ENCODE measurements at places on chromosomes 11 and 22.
A peak's percentile ranks its signal among the peaks of the same experiment; 100 is the strongest.

- DNase-seq: no peak
These were observed 15.7 kb downstream of the RAC2 start for GRCh38 chr22:37228106-37229011.

DNA sequence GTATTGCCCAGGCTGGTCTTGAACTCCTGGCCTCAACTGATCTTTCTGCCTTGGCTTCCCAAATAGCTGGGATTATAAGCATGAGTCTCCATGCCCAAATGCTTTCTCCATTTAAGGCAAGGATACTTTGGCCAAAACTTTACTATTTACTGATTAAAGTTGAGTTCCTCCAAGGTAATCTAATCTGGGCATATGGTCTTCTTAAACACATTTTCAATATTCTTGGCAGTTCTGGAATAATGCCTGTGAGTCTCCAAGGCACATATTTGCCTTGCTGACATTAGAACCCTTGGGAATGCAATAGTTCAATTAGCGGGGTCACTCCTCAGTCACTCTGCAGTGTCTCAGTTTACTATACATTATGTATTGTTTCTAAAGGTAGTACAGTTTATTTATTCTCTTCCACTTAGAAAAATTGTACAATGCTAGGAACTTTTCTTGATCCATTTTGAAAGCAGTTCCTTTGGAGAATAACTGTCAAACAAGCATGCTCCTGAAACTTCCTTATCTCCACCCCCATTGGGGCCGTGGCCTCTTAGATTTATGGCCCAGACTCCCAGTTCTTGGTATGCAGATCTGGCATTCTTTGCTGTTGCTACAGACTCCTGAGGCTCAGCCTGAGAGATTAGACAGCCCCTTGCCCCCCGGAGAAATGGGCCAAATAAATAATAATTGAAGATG, 13.1 kb upstream of the RAB38 start:
- no peak for DNase-seq

DNA sequence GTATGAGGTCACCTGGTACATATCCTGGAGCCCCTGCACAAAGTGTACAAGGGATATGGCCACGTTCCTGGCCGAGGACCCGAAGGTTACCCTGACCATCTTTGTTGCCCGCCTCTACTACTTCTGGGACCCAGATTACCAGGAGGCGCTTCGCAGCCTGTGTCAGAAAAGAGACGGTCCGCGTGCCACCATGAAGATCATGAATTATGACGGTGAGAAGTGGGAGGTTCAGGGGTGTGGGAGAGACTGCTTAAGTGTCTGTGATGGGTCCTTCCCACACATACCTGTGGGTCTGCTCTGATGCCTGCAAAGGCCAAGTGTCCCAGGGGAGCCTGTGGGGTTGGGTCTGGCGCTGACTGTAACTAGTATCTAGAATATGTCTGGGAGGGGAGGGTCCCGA, 3.9 kb downstream of the APOBEC3G start:
- no peak for DNase-seq

DNA sequence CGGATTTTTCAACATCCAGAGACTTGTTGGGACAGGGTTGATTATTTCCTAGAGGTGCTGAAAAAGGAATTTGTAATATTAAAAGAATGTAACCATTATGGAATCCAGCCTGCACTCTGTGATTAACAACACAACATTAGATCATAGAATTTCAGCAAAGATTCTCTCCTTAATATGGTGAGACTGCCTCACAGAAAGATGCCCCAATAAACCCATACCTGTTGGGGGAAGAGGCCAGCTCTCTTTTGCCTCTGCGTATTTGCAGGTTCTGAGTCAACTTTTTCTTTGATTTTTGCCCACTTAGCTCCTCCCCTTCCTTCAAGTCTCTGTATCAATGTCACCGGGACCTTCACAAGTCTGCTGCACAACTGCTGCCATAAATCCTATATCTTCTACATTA, 12.4 kb upstream of the MTMR3 start:
- no peak for DNase-seq

DNA sequence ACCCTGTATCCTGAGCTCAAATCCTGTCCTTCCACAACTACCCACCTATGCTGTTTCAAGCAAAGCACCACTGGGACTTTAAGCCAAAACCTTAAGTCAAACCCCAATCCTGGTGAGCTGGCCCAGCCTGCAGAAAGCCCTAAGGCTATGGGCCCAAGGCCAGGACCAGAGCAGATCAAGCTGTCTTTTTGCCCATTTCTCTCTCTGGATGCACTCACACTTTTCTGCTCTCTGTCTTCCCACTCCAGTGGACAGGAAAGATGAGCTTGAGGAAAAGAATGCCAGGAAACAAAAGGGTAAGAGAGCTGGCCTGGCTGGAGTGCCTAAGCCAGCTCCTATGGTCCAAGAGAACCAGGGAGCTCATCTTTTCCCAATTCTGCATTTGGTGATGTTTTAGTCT, 284.3 kb upstream of the ISX start:
- no peak for DNase-seq

- no peak for DNase-seq
These were observed 1203.3 kb downstream of the BRD1 start for GRCh38 chr22:48624401-48624800.

- DNase-seq: no peak
These were observed 29.5 kb downstream of the DIXDC1 start for GRCh38 chr11:111966678-111967077.

DNA sequence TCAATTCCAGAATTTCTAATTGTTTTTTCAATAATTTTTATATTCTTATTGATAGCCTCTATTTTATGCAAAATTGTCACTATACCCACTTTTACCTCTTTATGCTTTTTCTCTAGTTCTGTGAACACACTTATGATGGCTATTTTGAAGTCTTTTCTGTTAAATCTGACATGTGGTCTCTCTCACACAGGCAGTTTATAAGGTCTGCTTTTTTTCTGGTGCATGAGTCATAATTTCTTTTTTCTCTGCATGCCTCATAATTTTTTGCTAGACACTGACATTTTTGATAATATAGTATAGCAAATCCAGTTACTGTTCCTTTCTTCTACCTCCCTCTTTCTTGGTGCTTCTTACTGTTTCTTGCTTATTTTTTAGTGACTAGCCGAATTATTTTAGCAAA, 36.0 kb downstream of the ZBTB44 start:
- no peak for DNase-seq

DNA sequence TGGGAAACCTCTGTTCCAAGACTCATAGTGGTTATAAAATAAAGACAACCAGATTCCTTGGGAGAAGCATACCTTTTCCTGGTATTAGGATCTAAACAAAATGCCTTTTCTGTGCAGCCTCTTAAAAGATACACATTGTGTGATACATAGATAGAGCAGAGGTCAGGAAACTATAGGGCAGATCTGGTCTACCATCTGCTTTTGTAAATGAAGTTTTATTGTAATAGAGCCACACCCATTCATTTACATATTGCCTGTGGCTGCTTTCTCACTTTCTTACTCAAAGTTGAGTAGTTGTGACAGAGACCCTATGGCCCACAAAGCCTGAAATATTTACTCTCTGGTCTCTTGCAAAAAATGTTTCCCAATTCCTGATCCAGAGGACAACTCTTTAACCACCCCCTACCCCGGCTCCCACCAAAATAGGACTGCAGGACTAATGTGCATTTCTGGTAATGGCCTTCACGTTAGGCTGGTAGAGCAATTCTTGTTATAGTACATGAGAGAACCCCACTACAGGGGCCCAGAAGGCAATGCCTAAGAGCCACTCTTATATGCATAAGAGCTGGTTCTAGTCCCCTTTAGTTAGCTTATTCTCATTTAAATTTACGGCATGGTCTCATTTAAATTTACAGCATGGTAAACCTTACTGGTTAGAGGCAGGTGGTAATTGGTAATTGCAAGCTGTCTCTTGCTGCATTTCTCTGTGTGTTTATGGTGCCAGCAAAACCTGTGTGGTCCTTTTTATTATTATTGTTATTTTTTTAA, 76.8 kb upstream of the YWHAH start:
- no peak for DNase-seq

- peak; percentile 89 for DNase-seq
These were observed at the start of gene COX8A for GRCh38 chr11:63974259-63975143. Gene COX8A (plus strand): TSS chr11:63974620. CDS start chr11:63974681, 61 bp downstream.

DNA sequence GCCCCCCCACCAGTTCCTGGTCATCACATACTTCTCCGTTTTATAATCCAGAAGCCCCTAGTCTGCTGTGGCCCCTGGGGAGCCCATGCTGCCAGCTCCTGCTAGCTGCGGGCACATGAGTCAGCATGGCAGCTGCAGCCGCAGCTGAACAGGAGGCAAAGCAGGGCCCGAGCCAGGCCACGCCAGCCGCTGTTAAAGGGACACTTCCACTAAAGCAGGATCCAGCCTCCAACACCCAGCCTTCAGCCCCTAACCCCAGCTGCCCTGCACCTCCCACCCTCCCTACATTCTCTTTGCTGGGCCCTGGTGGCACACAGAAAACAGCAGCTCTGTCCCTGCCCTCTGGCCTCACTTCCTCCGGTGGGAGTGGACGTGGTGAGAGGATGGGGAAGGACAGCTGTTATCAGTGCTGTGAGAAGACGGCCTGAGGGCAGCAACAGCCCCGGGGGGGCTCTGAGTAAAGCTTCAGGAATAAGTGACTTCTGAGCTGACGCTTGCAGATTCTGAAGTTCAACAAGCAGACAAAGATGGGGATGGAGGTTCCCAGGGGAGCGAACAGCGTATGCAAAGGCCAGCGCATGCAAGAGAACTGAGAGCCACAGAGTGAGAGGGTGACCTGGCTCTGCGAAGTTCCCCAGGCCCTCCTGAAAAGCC, 688 bp upstream of the LRRC74B start:
- DNase-seq: no peak

DNA sequence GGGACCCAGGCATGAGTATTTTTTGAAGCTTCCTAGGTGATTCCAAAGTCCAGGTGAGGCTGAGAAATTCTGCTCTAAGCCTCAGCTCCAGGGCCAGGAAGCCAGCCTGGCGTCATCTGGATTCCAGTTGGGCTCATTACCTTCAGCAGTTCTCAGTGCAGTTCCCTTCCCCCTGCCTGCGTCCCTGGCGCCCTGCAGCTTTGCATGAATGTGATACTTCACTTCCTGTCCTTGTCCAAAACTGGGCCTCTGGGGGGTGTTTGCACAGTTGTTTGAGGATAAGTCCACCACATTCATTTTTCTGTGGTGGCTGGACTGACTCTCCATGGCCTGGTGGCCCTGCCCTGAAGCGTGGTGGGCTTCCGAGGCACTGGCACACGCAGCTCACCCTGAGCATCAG, 98.1 kb downstream of the TENM4 start:
- DNase-seq: no peak

DNA sequence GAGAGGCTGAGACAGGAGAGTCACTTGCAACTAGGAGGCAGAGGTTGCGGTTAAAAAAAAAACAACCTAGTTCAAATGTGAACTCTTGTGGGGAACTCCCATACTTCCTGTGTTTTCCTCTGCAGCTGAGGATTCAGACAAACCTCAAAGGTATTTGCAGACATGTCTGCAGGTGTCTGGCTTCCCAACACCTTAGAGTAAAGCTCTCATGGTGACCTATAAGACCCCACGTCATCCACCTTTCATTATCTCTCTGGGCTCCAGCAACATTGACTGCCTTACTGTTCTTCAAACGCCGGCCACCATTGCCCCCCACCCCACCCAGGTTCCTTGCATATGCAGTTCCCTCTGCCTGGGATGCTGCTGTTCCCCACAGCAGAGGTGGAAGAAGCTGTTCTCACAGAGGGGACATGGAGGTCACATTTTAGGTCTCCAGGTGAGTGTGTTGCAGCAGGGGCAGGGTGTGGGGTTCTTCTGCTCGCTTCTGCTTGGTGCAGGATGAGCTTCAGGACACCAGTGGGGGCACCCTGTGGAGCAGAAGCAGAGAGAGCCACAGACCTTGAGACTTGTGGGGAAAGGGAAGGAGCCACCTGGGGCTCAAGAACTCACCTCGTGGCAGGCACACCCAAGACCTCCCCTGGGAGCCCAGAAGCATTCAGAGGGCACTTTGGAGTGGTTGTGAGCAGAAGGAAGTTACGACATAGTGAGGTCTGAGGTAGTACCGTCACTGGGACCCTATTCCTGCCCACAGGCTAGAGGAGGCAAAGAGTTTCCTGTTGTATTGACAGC, 203.2 kb downstream of the CSNK2A3 start:
- no peak for DNase-seq

GRCh38 chr11:27234043-27234668, 128.9 kb downstream of the CCDC34 start:
- no peak for DNase-seq

DNA sequence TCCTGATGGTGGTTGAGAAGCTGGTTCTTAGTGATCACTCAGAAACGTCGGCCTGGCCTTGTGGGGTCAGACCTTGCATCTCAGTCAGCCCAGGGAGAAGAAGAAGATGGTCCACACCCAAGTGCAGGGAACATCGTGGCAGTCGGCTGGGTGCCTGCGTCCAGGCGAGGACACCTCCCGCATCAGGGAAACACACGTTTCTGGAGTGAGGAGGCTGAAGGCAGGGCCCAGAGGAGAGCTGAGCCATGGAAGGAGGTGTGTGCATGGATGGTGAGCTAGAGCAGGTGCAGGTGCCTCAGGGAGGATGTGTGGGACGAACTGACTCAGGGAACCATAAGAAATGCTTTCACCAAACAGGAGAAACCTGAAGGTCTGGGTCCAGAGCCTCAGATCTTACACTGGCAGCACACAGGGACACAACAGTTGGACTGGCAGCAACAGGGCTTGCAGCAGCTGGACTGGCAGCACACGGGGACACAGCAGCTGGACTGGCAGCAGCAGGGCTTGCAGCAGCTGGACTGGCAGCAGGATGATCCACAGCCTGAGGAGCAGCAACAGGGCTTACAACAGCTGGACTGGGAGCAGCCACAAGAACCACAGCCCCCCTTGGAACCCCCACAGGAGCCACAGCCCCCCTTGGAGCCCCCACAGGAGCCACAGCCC, 632 bp downstream of the KRTAP5-2 start:
- no peak for DNase-seq

DNA sequence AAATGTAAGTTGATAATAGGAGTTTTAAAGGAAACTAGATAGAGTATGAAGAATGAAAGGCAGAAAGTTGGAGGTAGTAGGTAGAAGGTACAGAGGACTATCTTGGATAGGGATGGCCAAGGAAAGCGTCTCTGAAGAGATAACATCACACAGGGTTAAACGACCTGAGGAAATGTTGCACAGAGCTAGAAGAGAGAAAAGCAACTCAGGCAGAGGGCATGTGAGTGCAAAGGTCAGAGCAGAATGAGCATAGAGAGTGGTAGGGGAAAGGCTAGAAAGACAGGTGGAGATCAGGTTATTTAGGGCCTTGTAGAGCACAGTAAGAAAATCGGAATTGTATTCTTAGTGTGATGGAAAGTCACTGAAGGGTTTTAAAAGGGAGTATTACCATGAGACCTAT, 232.0 kb downstream of the SOX6 start:
- DNase-seq: no peak
